ENCODE measurements at places on chromosomes 5 and 9. TPM values are rescaled to one million over a fixed set of nuclear protein-coding genes. Genes with fewer than 3 reads are reported as not detected.

DNA sequence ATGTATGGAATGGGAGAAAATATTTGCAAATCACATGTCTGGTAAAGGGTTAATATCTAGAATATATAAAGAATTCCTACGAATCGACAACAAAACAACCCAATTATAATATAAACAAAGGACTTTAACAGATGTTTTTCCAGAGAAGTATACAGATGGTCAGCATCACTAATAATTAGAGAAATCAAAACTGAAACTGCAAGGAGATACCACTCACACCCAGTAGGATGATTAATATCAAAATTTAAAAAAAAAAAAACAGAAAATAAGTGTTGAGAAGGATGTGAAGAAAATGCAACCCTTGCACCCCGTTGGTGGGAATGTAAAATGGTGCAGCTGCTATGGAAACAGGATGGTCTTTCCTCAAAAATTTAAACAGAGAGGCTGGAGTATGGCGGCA, 34.6 kb upstream of the F2R start:
- DNase-seq, result no peak
- H3K27ac ChIP-seq, result no peak overlapping the region
- H3K27me3 ChIP-seq, result no peaks in the 10 kb centered on the region
- peaks cover 24% of the 10 kb centered on the region for H3K36me3 ChIP-seq
- peaks cover 2% of the 10 kb centered on the region for H3K4me1 ChIP-seq
- no peak overlapping the region for H3K4me3 ChIP-seq

GRCh38 chr9:13513716-13514444, 234.4 kb upstream of the MPDZ start:
- DNase-seq, result no peak
- H3K4me1 ChIP-seq, result no peaks in the 10 kb centered on the region
- H3K36me3 ChIP-seq, result no peaks in the 10 kb centered on the region
- no peak overlapping the region for H3K27ac ChIP-seq
- H3K27me3 ChIP-seq, result no peaks in the 10 kb centered on the region

- H3K27ac ChIP-seq, result no peak overlapping the region
- no peak for DNase-seq
- H3K4me1 ChIP-seq, result peaks cover 2% of the 10 kb centered on the region
- peaks cover 5% of the 10 kb centered on the region for H3K27me3 ChIP-seq
- no peak overlapping the region for H3K4me3 ChIP-seq
- H3K36me3 ChIP-seq, result no peaks in the 10 kb centered on the region
Observed at GRCh38 chr5:36052538-36052937, 14.1 kb downstream of the UGT3A2 start.

- H3K36me3 ChIP-seq, result peaks cover 18% of the 10 kb centered on the region
- peak overlapping the region; percentile 74 for H3K4me3 ChIP-seq
- DNase-seq, result peak; percentile 82
- no peaks in the 10 kb centered on the region for H3K27me3 ChIP-seq
- peak overlapping the region; percentile 95 for H3K27ac ChIP-seq
Observed at GRCh38 chr9:127783111-127784008, 2.5 kb upstream of the CDK9 start.

DNA sequence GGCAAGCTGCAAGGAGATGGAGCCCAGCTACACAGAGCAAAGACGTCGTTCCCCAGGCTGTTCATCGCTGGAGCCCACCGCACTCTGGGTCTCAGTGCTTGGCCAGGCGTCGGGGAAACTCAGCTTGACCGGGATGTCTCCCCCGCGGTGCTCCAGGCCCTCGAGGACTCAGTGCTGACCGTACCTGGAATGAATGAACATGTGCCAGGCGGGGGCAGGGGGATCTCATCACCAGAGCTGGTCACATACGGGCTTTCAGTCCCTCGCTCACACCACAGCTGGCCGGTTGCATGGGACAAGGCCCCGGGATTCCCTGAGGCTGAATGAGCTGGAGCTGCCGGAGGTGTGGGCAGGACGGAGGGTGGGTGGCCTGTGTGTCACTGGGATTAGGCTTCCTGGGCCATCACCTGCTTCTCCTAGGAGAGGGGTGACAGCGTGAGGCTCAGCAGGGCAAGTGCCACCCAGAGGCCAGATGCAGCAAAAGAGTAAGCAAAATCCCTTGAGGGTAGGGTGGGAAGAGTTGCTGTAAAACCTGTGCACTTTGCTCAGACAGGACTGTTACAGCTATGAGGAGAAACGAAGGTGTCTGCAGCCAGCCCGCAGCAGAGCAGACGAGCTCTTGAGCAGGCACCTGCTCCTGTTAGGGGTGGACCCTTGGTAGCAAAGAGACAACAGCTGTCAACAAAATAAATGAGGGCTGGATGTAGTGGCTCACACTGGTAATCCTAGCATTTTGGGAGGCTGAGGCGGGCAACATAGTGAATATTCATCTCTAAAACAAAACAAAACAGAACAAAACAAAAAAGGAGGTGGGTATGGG, 70.7 kb upstream of the RAPGEF1 start:
- no peaks in the 10 kb centered on the region for H3K4me1 ChIP-seq
- peaks cover 53% of the 10 kb centered on the region for H3K27me3 ChIP-seq
- H3K4me3 ChIP-seq, result no peak overlapping the region
- no peak for DNase-seq
- no peak overlapping the region for H3K27ac ChIP-seq

GRCh38 chr5:33241802-33242201, 199.0 kb upstream of the TARS1 start:
- H3K27ac ChIP-seq, result no peak overlapping the region
- no peak overlapping the region for H3K4me3 ChIP-seq
- H3K4me1 ChIP-seq, result peaks cover under 1% of the 10 kb centered on the region
- no peaks in the 10 kb centered on the region for H3K27me3 ChIP-seq
- DNase-seq, result no peak
- no peaks in the 10 kb centered on the region for H3K36me3 ChIP-seq

- peak overlapping the region; percentile 82 for H3K27ac ChIP-seq
- H3K4me3 ChIP-seq, result no peak overlapping the region
- no peaks in the 10 kb centered on the region for H3K27me3 ChIP-seq
- H3K4me1 ChIP-seq, result peaks cover 35% of the 10 kb centered on the region
- H3K36me3 ChIP-seq, result peaks cover 6% of the 10 kb centered on the region
Observed at GRCh38 chr5:158819840-158820620, 279.7 kb downstream of the EBF1 start.

GRCh38 chr9:17631396-17631795, 52.5 kb downstream of the SH3GL2 start:
- no peak for DNase-seq
- no peaks in the 10 kb centered on the region for H3K36me3 ChIP-seq
- H3K27ac ChIP-seq, result no peak overlapping the region
- H3K4me3 ChIP-seq, result no peak overlapping the region
- no peaks in the 10 kb centered on the region for H3K27me3 ChIP-seq

DNA sequence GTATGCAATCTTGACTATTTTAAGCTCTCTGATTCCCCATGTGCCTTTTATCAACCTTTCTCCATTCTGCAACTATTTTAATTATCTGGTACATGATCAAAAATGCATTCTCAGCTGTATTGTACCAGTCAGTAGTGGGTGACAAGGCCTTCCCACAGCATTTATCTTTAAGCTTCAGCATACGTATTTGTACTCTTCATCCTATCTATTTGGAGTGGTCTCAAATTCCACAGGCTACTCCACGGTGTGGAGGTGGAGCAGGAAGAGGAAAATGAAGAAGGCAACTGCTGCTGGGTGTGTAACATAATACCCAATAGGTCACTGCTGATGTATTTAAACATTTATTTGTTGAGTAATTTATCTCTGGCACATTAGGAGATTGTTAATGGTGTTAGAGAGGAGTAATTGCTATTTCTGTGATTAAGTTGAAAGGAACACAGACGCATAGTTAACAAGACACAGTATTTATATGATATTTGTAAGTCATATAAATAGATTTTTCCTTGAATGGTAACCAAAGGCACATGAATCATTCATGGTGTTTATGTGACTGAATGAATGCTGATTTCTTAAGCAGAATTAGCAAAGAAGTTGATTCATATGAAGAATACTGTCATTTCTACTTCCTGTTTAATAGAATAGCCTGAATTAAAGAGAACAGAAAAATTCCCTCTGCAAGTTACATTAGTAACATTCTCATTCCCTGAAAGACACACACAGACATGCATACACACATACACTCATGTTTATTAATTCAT, 153.8 kb upstream of the NR3C1 start:
- no peaks in the 10 kb centered on the region for H3K36me3 ChIP-seq
- no peak for DNase-seq
- no peaks in the 10 kb centered on the region for H3K27me3 ChIP-seq
- H3K4me1 ChIP-seq, result peaks cover 8% of the 10 kb centered on the region
- no peak overlapping the region for H3K27ac ChIP-seq

- peaks cover 16% of the 10 kb centered on the region for H3K36me3 ChIP-seq
- no peak overlapping the region for H3K27ac ChIP-seq
Observed at GRCh38 chr9:83999141-83999918, 18.7 kb downstream of the RMI1 start.

DNA sequence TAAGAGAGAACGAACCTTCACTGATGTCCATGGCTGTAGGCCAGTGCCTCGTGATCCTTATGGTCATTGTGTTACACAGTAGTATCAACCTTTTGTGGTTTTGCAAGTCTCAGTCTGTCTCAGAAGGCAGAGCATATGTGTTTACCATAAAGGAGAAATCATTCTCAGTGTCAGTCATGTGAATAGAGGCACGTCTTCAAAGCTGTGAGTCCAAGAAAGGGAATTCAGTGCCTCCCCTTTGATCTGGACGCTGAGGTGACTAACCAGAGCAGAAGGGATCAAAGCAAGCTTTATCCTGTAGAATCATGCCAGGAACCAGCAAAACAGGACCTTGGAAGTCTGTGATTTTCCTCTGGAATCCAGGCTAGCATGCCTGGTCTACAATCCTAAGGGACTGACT, 433.9 kb downstream of the DNAH5 start:
- no peak overlapping the region for H3K4me3 ChIP-seq
- no peaks in the 10 kb centered on the region for H3K27me3 ChIP-seq
- no peaks in the 10 kb centered on the region for H3K4me1 ChIP-seq
- H3K27ac ChIP-seq, result no peak overlapping the region
- H3K36me3 ChIP-seq, result no peaks in the 10 kb centered on the region
- DNase-seq, result no peak

DNA sequence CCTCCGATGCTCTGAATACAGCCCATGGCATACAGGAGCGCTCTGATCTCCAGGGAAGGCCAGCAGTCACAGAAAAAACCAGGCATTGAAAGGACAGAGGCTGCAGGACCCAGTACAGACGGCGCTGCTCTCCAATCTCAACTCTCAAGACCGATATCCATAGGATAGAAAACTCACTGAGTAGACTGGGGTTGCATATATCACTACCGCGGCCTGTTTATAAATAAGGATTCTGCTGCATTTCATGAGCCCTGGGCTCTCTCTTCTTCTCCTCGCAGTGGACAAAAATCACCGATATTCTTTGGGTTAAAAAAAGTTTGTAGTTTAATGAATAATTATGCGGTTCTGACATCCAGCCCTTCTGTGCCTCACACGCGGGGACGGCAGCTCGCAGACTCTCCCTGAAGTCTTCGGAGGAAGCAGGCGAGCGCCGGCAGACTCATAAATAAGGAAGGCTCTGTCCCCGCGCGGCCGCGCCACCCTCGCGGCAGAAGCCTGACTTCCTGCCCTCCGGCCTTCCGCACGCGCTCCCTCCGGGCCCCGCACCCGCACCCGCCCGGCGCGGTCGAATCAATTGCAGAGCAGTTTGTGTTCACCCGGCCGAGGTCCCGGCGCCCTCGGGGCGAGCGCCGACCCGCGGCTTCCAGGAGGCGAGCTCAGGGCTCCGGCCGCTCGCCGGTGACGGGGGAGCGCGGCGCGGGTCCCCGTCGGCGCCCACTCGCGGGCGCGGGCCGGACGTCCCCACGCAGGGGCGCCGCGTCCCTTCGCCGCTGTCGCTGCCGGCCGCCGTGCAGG, at the start of gene FAM78A:
TSS of gene FAM78A (minus strand) at position 417 of the 795 bp plus-strand sequence. CDS start at position 86, 331 bp downstream.
- no peaks in the 10 kb centered on the region for H3K27me3 ChIP-seq
- peak within 1 kb of the TSS; percentile 98 for H3K4me3 ChIP-seq
- peaks cover 40% of the 10 kb centered on the region for H3K36me3 ChIP-seq
- peak; percentile 61 for DNase-seq
- peak within 1 kb of the TSS; percentile 95 for H3K27ac ChIP-seq
- H3K4me1 ChIP-seq, result peaks cover 26% of the 10 kb centered on the region

DNA sequence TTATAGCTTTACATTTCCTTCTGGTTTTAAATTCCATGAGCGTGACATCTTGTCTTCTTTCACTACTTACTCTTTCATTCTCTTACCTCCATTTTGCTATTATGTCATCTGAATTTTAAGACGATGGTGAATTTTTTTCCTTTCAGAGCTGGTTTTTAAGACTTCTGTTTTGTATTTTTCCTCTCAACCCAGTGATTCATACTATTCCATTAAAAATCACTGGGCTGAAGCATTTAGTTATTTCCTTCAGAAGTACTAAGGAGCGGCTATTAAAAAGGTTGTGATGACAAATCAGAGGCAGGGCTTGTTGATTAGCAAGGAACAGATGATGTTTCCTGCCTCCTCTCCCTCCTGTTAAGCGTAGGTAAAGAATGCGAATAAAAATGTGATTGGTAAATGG, 16.5 kb downstream of the AGXT2 start:
- no peak overlapping the region for H3K4me3 ChIP-seq
- DNase-seq, result no peak
- peaks cover 42% of the 10 kb centered on the region for H3K27me3 ChIP-seq

GRCh38 chr9:114364134-114365041, 23.4 kb downstream of the AKNA start:
- H3K36me3 ChIP-seq, result peaks cover 81% of the 10 kb centered on the region
- H3K4me3 ChIP-seq, result peak overlapping the region; percentile 53
- peaks cover 83% of the 10 kb centered on the region for H3K4me1 ChIP-seq

- DNase-seq, result no peak
- H3K27ac ChIP-seq, result no peak overlapping the region
- H3K4me1 ChIP-seq, result no peaks in the 10 kb centered on the region
- H3K27me3 ChIP-seq, result no peaks in the 10 kb centered on the region
Observed at GRCh38 chr5:4164167-4164566, 568.5 kb downstream of the IRX1 start.

GRCh38 chr5:17364987-17365810, 132.8 kb upstream of the TAF11L2 start:
- no peak for DNase-seq
- no peak overlapping the region for H3K27ac ChIP-seq
- no peaks in the 10 kb centered on the region for H3K36me3 ChIP-seq

DNA sequence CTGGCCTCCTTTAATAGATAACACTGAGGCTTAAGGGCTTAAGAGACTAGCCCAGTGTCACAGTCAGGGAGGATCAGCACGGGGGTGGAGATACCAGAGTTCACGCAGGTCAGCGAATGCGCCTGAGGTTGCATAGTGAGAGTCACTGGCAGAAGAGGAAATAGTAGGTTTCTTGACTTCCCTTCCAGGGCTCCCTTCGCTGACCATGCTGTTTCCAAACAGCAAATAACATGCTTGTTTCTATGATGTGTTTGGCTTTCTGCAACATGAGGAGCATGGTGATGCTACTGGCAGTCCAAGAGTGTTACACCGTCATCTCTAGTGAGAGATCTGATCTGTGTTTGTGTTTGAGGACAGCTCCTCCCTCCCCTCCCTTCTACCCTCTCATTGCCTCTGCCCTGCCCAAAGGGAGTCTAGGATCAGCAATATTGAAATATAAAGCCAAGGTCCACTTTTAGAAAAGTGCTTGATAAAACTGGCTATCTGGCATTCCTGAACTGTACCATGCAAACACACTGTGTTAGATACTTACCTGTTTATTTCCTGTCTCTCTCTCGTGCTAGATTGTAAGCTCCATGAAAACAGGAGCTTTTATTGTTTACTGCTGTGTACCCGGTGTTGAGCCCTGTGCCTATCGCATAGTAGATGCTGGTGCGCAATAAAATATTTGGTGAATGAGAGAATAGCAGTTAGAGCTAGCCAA, 12.3 kb downstream of the TLE4 start:
- H3K27ac ChIP-seq, result peak overlapping the region; percentile 42
- H3K36me3 ChIP-seq, result peaks cover 43% of the 10 kb centered on the region
- H3K27me3 ChIP-seq, result no peaks in the 10 kb centered on the region
- peak overlapping the region; percentile 38 for H3K4me3 ChIP-seq

TAF11L13 gene
- total RNA-seq, result not detected

SPAG8 gene
- 1.0 TPM for total RNA-seq

CTXN3 gene
- not detected for total RNA-seq

WDR5 gene
- 65.6 TPM for total RNA-seq

GLDC gene
- total RNA-seq, result 0.68 TPM

MEIKIN gene
- total RNA-seq, result not detected

LRRC8A gene
- total RNA-seq, result 20.3 TPM

SEPTIN8 gene
- 22.2 TPM for total RNA-seq

INSL4 gene
- total RNA-seq, result not detected

SPINK7 gene
- total RNA-seq, result not detected
